Fibroblast of lung (primary cell): ENCODE measurements at places on chromosomes 12 and 14.

GRCh38 chr12:120055231-120056000 lies 61.1 kb downstream of the RAB35 start:
- DNase-seq = no peak

- no peak for DNase-seq
Measured at GRCh38 chr12:16323638-16324037, 23.8 kb upstream of the MGST1 start.

DNA sequence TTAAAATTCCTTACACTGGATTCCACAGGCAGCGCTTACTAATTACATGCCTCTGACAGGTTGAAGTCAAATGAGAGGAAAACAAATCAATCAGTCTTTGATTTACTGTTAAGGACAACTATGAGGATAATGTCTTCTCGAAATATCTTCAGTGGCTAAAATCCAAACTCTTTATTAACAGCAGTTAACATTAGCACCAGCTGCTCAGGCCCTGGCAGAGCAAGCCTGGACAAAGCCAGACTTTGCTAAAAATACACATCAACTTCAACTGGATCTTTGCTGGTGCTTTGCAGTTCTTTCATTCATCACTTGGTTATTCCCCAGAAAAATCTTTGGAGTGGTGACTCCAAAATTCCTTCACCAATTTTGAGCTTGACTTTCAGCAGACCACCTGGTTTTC lies 98.7 kb downstream of the HECTD4 start:
- peak; percentile 16 for DNase-seq

GRCh38 chr12:4037747-4038312 lies 164.6 kb upstream of the PARP11 start:
- DNase-seq = peak; percentile 68

- DNase-seq = no peak
Measured at GRCh38 chr12:39372929-39373328, 70.0 kb downstream of the KIF21A start.

DNA sequence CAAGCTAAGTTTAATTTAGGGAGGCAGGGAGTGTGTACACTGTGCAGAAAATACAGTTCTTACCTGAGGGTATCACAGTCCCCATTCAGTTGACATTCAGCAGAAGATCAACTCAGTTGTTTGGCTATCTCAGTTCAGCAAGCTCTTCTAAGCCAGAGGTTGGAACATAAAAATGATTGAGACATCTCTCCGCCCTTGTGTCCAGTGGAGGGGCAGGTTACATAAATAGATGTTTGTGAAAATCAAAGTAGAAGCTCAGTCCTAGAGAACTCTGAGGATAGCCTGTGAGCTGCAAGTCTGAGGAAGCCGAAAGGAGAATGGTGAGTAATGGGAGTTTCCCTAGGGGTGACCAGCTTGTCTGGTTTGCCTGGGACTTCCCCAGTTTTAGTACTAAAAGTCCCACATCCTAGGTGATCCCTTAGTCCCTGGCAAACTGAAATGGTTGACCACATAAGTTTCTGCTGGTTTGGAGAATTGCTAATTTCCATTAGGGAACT lies 251.4 kb upstream of the ATP2B1 start:
- DNase-seq = no peak

GRCh38 chr12:50230217-50230616 lies 53.1 kb downstream of the LIMA1 start:
- no peak for DNase-seq

DNA sequence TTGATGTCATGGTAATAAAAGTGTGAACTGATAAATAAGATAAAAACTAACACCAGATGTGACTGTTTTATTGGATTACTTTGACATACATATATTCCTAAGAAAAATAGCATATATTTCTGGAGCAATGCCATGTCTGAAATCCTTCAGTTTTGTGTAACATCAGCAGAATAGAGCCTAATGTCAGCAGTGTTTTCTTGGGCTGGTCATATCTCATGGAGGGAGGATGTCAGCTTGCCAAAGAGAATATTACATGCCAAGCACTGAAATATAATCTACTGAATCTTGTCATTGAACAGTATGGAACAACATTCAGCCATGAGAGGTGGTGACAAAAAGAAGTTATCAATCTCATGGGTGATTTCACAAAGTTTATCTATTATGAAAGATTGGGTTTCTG lies 220.3 kb downstream of the KLHL28 start:
- DNase-seq = no peak

DNA sequence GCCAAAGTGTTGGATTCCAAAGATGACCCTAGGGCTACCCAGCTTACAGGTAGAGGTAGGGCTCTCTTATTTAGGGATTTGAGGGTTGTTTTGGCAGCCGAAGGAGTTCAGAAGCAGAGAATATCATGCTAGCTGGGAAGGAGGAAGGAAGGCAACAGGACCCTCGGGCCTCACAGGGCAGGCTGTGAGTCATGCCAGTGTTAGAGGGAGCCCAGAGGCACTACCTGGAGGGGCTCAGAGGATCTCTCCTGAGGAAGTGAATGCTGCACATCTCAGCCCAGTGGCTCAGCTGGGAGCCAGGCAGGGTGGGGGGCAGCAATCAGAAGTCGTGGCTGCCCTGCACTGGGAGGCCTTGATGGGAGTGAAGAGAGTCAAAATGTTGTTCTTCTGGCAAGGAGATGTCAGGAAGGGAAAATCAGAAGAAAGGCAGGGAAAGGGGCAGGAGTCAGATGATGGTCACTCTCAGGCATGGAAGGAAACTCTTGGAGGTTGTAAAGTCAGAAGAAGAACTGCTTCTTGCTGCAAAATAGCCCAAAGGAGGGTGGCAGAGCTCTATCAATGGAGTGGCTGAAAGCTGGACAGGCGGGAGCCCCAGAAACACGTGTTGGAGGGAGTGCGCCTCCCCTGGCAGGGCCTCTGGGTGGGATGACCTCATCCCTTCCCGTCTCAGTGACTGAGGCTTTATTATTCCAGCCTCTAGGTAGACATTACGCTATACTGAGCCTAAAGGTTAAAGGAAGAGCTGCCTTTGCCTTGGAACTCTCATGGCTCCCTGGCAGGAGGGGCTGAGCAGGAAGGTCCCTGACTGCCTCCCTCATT lies 141.3 kb downstream of the SMOC1 start:
- no peak for DNase-seq
